NCI-H1105 (cell line): ENCODE measurements at places on chromosomes 4 and X.
A peak's percentile ranks its signal among the peaks of the same experiment; 100 is the strongest.

GRCh38 chr4:186134257-186134656, 29.8 kb downstream of the FAM149A start:
- no peak for DNase-seq

DNA sequence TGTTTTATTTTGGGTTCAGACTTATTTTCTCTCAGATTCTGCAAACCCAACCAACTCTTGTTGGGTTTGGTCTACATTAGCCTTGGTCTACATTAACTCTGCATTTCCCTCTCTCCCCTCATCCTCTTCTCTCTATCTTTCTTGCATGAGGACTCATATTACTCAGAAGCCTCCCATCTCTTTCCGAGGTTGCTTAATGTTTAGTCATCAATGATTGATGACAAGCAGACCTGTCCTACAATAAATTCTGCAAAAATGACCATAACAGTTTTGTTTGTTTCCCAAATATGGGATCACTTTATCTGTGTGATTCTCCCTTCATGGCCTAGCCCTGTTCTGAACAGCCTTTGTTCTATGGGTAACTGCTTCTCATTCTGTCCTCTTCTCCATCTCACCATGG, 75.2 kb downstream of the GABRB1 start:
- DNase-seq = no peak

- DNase-seq = no peak
Observed at GRCh38 chr4:10965196-10965595, 280.6 kb upstream of the CLNK start.

DNA sequence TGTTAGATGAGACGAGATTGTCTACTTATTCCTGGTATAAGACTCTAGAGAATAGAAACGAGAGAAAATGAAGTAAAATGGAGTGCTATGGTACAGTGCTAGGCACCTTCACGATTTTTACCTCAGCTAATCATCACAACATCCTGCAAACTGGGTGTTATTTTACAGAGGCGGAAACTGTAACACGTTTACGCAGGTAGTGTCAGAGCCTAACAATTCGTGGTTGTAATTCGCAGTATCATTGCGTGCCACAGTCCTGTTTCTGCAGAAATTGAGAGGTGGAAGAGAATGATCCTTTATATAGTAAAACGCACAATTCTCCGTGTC, 383 bp upstream of the TBC1D19 start:
- DNase-seq = no peak

DNA sequence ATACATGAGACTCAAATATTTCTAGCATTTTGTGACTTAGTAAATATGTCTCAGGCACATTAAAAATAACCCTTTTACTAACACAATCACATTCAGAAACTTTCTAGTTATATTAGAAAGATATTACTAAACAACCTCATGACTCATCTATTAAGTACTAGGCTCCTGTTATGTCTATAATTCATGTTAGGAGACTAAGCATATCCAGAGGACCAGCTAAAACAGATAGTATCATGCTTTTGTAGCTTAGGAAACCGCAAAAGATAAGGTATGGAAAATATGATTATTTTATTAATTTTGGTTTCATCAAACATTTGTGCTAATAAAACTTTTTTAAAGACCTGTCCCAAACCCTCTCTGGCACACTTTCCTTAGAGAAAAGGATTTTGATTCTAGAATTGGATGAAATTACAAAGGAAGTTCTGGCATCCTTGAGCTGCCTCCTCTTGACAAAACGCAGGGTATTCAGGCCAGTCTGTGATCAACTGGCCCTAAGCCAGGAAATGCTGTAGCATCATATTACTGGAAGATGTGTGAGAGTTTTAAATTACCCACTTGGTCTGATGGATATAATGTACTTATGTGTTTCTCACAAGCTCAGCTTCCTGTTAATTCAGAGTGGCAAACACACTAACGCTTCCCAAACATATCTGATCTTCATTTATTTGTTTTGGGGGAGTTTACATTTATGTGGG, 60.4 kb downstream of the NRK start:
- DNase-seq = peak; percentile 37

DNA sequence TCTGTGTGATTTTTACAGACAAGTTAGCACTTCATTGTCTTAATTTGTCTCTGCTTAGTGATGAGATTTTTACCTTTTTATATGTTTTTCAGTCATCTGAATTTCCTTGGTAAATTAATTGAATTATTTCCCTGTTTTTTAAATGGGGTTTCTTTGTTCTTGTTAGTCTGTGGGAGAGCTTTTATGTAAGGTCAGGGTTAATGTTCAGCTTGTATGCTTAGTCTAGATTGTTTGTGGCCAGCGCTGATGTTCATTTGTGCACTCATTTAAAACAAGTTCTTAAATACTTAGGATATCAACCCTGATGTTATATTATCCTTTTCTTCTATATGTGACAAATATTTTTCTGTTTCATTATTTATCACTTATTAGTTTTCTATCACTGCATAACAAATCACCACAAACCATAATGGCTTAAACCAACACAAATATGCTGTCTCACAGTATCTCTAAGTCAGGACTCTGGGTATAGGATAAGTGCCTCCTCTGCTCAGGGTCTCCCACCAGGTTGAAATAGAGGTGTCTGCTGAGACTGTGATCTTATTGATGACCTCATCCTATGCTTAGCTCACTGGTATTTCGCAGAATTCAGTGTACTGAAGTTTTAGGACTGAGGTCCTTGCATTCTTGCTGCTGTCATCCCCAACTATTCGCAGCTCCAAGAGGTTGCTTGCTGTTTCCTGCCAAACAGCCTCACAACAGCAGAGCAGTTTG, 53.2 kb downstream of the ATP10D start:
- DNase-seq = no peak

GRCh38 chr4:42330002-42330592, 67.2 kb upstream of the SHISA3 start:
- DNase-seq = no peak

GRCh38 chr4:133270021-133270570, 121.0 kb downstream of the PCDH10 start:
- DNase-seq = no peak

DNA sequence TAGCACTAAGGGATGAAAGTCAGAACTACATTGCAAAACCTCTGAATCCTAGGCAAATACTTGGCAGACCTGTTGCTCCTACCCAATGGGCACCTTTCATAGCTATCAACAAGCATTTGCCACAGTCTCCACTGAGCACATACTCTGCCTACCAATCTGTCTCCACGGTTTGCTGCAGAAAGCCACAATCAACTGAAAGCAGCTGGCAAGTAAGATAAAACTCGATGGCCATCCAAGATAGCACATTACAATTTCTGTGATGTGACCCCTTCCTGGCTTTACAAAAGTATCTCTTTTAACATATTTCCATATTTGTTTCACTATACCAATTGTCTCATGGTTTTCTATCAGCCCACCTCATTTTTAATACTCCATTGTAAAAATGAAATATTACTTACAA, 1060.5 kb upstream of the INTU start:
- no peak for DNase-seq

GRCh38 chr4:140152013-140152703, 1.8 kb downstream of the MAML3 start:
- DNase-seq = peak; percentile 65

DNA sequence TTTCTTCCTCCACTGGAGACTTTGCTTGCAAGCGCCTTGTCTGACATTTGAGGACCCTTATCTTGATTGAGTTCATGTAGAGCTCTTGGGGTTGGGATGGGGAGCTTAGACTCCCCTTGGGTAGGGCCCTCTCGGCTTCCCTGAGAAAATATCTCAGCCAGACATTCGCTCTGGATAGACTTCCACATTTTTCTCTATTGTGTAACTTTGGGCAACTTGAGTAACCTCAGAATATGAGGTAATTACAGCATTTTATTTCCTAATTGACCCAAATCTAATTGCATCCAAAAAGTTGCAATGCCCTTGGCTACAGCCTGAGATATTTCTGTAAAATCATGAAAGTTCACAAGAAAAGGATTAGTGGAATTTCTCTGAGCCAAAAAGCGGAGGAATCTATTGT, 102.8 kb upstream of the MXRA5 start:
- DNase-seq = no peak

- DNase-seq = no peak
Observed at GRCh38 chr4:176319151-176319703, 539 bp upstream of the SPCS3 start.

DNA sequence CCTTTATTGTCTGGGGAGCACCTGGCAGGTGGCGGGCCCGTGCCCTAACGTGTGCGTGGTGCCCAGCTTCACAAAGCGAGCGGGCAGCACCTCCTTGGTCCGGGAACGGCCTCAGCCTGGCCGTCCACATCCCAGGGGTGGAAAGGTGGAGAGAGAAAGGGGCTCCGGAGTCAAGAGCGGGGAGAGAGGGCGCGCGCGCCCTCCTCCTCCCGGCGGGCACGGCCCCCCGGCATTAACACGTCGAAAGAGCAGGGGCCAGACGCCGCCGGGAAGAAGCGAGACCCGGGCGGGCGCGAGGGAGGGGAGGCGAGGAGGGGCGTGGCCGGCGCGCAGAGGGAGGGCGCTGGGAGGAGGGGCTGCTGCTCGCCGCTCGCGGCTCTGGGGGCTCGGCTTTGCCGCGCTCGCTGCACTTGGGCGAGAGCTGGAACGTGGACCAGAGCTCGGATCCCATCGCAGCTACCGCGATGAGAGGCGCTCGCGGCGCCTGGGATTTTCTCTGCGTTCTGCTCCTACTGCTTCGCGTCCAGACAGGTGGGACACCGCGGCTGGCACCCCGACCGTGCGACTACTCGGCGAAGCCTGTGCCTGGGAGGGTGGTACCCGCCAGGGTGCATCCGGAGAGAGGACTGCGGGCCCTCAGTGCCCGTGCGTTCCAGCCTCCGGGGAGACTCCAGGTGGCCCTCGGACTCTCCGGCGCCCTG, at the start of gene KIT:
Gene KIT, plus strand, starts transcription at position 407 of the 701 bp plus-strand sequence. Its CDS starts 58 bp downstream, at position 465.
- peak; percentile 79 for DNase-seq

DNA sequence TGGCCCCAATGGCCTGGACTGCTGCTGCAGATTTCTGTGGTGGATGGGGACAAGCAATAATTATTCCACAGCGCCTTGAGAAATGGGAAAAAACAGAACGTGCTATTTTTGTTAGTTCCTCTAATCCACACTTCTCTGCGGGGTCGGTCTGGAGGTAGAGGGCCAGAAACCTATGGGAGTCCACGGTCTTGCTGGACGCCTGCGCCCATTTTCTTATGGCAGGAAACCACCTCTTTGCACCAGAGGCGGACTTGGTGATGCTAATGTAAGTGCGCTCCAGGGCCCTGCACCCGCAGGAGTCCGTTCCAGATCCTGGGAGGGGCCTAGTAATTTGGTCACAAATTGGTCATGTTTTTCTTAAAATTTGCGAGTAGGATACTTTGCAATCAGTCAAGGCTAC, 25.9 kb upstream of the CLDN24 start:
- no peak for DNase-seq

DNA sequence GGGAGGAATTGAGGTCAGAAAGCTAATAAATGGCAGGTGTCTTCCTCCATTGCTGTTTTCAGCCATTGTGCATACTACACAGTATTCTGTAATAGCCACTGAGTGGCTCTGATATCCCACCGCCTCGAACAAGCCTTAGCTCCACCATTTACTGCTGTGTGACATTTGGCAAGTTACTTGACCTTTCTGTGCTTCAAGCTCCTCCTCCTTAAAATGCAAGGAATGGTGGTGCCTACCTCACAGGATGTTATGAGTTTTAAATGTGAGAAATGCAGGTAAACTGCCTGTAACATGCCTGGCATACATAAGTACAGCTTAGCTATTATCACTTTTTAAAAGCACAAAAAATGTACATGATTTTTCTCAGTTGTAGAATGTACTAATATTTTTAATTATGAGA, 421.0 kb downstream of the MAPK10 start:
- DNase-seq = no peak

DNA sequence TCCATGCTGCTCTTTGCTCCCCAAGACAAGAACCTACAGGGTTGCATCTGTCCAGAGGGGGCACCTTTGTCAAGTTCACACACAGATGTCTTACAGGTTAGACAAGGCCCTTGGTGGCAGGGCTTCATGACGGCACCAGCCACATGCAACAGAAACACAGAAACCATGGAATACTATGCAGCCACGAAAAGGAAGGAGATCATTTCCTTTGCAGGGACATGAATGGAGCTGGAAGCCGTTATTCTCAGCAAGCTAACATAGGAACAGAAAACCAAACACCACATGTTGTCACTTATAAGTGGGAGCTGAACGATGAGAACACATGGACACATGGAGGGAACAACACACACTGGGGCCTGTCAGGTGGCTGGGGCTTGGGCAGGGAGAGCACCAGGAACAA, 85.1 kb upstream of the NDP start:
- no peak for DNase-seq

DNA sequence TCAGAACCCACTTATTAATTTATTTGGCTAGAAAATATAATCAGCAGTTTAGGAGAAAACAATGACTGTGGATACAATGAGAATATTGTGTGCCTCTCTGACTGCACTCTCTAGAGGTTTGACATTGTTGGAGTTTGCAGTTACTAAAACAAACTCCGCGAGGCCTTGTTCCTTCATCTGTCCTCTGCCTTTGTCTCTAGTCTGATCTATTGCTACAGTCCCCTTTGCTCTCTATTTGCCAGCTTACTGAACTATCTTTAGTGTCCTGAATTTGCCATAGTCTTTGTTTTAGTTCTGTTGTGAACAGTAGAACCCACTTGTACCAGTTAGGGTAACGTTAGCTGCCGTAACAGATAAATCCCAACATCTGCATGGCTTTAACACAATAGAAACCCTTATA, 81.4 kb upstream of the RPS6KA3 start:
- DNase-seq = no peak

DNA sequence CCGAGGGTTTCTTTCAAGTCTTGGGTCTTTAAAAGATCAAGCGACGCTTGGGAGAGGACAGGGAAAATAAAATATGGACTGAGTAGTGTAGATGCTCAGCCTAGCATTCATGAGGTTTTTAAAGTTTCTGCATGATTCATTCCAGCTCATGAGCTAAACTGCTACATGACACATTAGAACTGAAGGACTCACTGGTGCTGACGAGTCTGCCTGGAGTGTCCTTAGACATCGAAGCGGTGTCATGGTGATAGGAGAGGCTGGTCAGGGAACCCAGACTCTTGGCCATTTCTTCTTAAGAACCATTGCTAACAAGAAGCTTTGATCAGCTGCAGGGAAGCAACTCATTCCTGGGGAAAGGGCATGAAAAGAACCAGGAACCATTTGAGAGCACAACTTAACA, 158.6 kb downstream of the TRIML1 start:
- no peak for DNase-seq

DNA sequence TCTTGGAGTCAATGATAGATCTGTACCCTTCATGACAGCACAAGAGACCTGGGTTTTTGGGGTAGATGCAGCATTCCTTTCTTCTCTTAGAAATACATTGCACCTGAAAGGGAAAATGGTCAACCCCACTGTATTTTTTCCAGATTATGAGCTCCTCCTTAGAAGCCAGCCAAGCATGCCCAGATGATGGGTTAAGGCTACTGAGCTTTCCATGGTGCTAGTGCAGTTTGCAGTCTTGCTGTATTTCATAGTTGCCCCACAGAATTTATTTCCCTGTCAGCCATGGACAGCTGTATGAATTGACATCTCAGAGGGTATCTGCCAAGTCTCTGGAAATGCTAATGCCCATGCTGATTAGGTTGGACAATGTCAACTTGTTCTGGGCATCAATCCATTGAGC, 73.7 kb upstream of the H2AZ1 start:
- no peak for DNase-seq
